Cardiac muscle cell (in vitro differentiated cells and primary cell): ENCODE measurements at places on chromosomes 16 and 17. TPM values are rescaled to one million over a fixed set of nuclear protein-coding genes. Genes with fewer than 3 reads are reported as not detected.

DNA sequence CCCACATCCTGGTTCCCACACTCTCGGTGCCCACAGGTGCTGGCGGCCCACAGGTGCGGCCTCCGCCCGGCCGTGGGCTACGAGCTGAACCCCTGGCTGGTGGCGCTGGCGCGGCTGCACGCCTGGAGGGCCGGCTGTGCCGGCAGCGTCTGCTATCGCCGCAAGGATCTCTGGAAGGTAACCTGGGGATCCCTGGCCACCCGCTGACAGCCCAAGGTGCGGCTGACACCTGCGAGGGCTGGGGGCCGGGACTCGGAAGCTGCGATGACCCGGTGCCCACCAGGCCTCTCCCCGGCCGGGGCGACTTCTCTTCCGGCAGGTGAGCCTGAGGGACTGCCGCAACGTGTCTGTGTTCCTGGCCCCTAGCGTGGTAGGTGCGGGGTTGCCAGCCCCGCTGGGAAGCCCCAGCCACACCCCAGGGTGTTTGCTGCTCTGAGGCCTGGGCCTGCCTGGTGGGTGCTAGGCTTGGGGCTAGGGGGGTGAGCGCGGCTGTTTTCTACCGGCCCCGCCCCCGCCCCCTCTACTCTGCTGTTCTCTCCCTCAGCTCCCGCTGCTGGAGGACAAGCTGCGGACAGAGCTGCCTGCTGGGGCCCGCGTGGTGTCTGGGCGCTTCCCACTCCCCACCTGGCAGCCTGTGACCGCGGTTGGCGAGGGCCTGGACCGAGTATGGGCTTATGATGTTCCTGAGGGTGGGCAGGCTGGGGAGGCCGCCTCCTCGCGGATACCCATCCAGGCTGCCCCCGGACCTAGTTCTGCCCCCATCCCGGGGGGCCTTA lies 1.0 kb downstream of the ANTKMT start:
- DNase-seq: no peak

- no peak for DNase-seq
Observed at GRCh38 chr17:48693178-48693577, 29.1 kb downstream of the PRAC1 start.

DNA sequence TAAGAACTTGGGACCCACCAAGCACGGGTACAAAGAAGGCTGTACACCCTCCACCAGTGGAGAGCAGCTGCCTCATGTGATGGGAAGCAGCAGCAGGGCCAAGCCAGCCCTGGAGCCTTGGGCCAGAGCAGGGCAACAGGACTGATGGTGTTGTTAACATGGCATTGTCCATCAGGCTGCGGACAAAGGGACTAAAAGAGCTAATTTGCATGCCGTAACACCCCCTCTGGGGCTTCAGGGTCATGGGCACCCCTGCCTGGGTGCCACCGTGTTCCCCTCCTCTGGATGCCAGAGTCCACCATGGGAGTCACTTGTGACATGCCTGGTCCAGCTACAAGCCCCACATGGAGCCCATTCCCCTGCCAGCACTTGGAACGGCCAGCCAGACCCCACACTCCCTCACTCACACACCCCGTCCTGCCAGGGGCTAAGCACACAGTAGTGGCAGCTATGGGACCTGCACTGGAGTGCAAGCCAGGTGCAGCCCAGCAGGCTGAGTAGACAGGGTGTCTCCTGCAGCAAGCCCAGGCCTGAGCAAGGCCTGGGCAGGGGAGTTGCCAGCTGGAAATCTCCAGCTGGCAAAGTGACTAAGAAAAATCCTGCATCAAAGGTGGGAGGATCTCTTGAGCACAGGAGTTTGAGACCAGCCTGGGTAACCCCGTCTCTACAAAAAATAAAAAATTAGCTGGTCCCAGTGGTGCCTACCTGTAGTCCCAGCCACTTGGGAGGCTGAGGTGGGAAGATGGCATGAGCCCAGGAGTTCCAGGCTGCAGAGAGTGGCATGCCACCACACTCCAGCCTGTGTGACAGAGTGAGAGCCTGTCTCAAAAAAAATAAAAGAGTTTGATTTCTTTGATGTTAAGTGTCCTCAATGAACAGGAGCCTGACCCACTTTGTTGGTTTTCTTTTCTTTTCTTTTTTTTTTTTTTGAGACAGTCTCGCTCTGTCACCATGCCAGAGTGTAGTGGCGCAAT lies 33.7 kb downstream of the NOL11 start:
- DNase-seq: no peak

DNA sequence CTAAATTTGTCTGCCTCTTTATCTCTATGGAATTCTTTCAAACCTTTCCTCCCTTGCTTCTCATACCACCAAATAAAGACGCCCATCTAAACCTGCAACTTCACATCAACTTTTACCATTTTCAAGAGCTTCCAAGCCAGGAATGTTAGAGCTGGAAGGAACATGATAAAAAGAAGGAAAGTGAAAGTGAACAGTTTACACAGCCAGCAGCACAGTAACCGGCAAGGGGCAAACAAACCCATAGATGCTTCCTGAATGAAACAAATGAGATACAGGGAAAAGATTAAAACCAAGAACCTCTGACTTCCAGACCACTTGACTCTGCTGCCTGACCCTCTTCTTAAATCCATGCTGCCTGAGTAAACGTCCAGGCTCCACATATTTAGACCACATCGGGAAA lies 231.1 kb upstream of the CA10 start:
- no peak for DNase-seq

Gene SNX20
- polyA plus RNA-seq: not detected in 2 replicates
